NCI-H524 treated with DMSO at 0.1 percent for 48 hours (cell line): ENCODE measurements at places on chromosomes 2 and 18.

- no peak for DNase-seq
Measured at GRCh38 chr2:235849489-235849888, 318.7 kb downstream of the GBX2 start.

GRCh38 chr18:73254564-73254963 lies 386.8 kb upstream of the NETO1 start:
- no peak for DNase-seq

DNA sequence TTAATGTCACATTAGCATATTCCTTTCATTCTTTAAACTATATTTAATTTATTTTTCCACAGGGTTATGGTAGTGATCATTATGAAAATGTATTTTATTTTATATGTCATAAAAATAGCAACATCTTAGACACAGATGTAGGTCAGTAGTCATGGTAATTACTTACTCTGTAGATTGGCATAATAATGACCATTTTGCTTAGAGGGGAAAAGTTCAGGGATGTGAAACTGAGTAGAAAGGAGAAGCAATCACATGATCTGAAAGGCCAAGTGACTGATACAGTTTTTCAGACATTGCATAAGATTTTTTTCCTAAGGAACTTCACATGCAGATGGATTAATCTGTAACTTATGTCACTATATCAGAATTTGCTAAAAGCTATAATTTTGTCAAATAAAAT lies 286.9 kb downstream of the CTNNA2 start:
- no peak for DNase-seq

DNA sequence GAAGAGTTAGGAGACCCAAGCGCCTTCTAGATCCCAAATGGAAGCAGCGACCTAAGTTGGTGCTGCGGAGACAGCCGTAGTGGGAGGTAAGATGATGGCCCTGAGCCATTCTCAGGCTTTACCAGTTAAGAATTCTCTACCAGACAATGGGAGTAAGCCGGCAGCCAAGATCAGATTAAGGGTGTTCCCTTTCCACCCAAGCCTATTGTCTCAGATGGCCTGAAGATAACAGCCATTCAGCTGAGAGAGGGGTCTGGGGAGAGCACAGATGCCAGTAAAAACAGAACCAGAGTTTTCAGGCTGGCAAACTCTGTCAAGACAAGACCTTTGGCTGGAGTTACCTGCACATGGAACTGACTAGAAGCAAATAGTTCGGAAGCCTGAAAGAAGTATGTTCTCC lies 191.7 kb upstream of the HAAO start:
- no peak for DNase-seq

DNA sequence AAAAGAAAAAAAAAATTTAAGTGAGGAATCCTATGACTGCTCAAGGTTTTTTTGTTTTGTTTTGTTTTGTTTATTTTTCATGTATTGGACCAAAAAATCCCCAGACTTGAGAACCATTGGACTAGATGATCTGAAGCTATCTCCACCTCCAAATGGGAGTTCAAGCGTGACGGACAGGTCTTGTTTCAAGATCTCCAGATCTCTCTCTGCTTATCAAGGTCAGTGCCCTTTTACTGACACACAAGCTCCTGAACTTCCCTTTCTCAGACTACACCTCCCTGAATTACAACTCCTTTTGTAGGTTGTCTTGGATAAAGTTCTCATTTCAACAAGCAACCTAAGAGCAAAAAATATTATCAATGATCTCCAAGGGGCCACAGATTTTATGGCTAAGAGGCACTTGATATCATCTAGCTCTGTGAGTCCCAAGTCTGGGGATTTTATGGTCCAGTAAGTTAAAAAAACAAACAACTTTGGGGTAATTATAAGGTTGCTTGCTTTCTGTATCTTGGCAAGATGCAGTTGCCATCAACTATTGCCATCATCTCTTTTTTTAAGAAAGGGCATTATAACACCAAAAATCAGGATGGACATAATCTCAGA lies 396.0 kb upstream of the ATP5MC3 start:
- no peak for DNase-seq
